ENCODE measurements at places on chromosomes 16 and 17.
A peak's percentile ranks its signal among the peaks of the same experiment; 100 is the strongest.

- no peak for DNase-seq
Observed at GRCh38 chr17:17051380-17051779, 9.1 kb downstream of the MPRIP start.

- no peak for DNase-seq
Observed at GRCh38 chr17:34547453-34548063, 31.8 kb upstream of the TMEM132E start.

DNA sequence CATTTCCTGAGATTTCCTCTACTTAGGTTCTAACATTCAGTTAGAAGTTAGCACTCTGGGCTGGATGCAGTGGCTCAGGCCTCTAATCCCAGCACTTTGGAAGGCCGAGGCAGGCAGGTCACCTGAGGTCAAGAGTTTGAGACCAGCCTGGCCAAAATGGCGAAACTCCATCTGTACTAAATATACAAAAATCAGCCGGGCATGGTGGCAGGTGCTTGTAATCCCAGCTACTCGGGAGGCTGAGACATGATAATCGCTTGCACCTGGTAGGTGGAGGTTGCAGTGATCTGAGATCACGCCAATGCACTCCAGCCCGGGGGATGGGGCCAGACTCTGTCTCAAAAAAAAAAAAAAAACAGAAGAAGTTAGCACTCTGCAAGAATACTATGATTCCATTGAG, 1430.9 kb downstream of the CDH11 start:
- DNase-seq, result no peak

DNA sequence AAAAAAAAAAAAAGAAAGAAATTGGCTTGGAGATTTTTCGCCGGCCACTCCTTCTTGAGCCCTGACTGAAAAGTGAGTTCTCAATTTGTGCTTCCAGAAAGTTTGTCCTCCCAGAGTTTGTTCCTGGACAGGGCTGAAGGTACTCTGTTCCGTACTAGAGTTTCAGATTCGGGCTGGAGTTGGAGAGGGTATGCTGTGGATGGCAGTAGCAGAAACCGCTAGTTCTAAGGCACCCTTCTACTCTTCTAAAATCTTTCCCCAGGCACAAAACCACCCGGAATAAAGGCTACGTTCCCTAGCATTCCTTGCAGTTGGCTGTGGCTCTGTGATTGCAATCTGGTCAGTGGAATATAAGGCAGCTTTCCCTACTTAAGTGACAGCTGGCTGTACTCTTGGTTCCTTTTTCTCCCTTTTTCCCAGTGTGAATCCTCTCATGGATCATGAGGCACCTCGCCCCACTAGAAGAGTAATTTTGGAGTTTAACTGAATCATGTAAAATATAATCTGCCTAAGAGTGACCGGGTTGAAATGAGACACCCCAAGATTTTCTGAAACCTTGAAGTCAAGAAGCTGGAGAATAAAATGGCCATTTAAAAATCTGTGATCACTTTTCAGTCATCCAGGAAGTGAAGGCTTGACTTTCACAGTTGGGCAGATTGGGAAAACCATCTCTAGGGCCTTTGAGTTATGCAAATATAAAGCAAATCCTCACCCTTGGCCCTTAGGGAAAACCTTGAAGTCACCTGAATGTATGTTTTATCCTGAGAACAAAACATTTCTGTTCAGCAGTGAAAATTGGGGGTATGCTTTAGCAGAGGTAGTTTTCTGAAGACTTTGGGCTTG, 901 bp upstream of the HEATR6 start:
- DNase-seq, result no peak

- no peak for DNase-seq
Observed at GRCh38 chr17:76530095-76530723, 7.3 kb downstream of the CYGB start.

DNA sequence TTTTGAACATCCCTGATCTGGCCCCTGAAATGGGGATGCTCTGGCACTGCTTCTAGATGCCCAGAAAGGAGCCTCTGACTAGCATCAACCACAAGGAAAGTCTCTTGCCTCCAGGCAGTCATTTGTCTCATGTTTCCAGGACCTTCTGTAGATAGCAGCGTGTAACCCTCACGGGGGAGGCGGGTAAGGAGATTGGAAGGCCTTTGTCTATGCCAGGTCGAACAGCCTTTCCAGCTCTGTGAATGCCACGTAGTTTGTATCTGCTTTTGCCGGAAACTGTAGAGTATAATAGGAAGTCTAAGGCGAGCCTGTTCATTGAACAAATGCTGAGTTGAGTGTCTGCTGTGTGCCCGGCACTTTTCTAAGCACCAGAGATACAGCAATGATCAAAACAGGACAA, 43.9 kb upstream of the AQP8 start:
- DNase-seq, result no peak

DNA sequence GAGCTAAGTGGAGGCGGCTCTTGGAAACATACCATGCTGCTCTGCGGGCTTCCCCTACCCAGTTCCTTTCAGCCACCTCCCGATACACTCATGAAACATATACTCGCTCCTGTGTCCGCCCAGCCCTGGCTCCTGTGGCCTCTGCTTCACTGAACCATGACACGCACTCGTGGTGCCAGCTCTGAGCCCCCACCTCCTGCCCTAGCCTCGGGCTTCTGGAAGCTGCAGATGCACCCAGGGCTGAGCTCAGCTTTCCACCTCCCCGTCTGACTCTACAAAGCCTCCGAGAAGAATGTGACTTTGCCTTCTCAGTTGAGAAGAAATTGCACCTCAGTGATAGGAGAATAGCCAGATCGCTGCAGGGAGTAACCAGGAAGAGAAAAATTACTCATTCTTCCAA, 11.0 kb downstream of the CALB2 start:
- no peak for DNase-seq

GRCh38 chr17:48701864-48702532, 20.3 kb downstream of the PRAC1 start:
- DNase-seq, result no peak

DNA sequence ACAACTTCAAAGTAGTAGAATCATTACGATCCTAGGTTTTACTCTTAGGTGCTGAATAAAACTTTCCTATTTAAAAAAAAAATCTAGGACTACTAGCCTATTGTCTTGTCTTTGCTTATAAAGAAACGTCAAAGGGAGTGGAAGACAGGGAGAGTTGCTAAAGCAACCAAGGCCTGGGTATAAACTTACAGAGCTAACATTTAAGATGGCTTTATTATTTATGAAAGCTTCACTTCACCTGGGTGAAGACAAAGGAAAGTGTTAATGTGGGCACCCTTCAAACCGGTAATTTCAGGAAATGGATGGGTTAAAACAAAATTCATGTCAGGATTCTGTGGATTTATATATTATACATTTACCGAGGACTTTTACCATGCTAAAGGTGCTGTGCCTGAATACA, 2.5 kb downstream of the DUSP14 start:
- DNase-seq, result no peak

GRCh38 chr17:1227917-1228780, 42.1 kb upstream of the BHLHA9 start:
- DNase-seq, result no peak

DNA sequence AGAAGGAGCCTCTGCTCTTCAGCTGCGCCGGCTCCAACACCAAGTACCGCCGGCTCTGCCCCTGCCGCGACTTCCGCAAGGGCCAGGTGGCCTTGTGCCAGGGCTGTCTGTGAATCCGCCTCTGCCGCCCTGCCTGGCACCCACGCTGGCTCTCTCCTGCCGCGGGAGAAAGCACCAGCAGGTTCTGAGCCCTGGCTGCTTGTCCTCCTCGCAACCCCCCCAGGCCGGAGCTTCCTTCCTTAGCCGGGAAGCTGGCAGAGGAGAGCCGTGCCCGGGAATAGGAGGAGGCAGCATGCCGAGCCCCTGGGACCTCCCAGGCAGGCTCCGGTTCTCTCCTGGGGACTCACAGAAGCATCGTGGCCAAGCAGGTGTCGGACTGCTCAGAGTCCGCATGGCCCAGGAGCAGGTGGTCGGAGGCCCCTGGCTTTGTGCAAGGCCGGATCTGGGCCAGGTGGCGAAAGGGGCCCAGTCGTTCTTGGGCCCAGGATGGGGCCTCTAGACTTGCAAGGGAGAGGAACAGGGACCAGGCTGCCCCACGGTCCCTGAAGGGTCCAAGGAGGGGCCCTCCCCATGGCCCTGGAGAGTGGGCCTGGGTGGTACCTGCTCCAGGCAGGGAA, 80.6 kb downstream of the MGAT5B start:
- DNase-seq, result peak; percentile 7

GRCh38 chr17:41810659-41811548, 845 bp downstream of the P3H4 start:
- no peak for DNase-seq

DNA sequence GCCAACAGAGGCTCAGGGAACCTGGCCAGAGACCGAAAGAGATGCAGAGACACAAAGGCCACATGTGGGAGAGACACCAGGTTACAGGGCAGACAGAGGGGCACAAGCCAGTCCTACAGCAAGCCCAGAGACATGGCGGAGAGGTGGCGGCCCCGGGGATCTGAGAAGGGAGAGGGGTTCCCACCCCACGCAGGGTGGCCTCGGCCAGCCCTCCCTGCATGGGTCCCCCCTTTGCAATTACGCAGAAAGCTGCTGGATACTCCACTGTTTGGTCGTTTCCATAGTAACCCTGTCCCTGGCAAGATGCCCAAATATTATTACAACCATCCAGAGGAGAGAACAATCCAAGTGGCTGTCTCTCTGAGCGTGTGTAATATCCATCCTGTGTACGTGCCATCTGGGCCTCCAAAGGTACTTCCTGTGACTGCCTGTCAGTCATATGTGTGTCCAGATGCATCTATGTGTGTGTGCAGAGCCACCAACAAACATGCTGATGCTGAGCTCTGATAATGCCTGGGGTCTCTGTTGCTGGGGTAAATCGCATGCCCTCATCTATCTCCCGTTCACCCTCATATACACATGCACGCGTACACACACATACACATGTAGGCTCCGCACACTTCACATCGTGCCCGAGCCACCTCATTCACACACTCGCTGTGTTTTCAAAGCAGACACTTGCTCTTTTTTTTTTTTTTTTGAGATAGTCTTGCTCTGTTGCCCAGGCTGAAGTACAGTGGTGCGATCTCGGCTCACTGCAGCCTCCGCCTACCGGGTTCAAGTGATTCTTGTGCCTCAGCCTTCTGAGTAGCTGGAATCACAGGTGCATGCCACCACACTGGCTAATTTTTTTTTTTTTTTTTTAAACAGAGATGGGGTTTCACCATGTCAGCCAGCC, 5.5 kb downstream of the PCGF2 start:
- DNase-seq, result no peak

DNA sequence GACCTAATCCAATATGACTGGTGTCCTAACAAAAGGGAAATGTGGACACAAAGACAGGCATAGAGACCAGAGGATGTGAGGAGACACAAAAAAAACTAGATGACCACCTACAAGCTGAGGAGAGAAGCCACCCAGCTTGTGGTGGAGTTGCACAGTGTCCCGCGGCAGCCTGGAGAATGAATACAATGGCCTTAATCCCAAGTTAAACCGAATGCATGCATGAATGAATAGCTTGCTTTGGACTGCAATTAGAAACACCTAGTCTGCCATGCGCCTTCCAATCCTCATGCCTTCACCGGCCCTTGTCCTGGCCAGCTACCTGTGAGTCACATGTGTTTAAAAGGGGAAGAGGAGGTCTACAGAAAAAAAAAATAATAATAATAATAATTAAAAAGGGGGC, 72.0 kb downstream of the CNGB1 start:
- no peak for DNase-seq

GRCh38 chr16:28494121-28494851, at the start of gene APOBR:
TSS of gene APOBR (plus strand) at chr16:28494643. CDS start at chr16:28494682, 39 bp downstream.
- DNase-seq, result no peak

DNA sequence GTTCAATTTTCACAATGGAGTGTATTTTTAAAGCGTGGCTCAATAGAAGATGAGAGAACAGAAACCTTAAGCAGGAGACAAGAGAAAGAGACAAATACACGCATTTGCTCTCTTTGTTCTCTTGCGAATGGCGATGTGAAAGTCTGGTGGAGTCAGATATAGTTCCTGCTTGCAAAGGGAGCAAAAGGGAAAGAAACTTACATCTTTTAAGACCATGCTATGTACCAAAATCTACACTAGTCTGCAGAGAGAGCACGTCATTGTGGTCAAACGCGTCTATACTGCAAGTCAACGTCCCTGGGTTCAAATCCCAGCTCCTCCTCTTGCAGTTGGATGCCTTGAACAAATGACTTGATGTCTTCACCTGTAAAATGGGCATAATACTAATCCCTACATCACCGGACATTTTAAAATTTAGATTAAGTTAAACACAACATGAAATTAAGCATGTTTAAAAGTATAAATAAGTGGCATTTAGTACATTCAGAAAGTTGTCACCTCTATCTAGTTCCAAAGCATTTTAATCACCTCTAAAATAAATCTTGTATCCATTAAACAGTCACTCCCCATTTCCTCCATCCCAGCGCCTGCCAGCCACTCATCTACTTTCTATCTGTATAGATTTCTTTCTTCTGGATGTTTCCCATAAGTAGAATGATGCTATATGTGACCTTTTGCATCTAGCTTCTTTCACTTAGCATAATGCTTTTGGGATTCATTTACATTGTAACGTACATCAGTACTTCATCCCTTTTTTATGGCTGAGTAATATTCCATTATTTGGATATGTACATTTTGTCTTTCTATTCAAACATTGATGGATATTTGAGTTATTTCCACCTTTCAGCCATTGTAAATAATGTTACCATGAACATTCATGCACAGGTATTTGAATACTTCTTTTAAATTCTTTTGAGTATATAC, 406.9 kb downstream of the TMEM114 start:
- no peak for DNase-seq

DNA sequence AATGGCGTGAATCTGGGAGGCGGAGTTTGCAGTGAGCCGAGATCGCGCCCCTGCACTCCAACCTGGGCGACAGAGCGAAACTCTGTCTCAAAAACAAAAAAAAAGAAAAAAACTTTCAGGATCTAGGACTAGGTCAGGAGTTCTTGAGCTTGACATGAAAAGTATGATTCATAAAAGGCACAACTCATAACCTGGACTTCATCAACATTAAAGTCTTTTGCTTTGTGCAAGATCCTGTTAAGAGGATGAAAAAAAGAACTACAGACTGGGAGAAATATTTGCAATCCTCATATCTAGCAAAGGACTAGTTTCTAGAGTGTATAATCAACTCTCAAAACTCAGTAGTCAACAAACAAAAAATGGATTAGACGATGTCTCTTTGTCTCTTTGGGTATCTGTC, 40.0 kb downstream of the TBC1D16 start:
- no peak for DNase-seq

DNA sequence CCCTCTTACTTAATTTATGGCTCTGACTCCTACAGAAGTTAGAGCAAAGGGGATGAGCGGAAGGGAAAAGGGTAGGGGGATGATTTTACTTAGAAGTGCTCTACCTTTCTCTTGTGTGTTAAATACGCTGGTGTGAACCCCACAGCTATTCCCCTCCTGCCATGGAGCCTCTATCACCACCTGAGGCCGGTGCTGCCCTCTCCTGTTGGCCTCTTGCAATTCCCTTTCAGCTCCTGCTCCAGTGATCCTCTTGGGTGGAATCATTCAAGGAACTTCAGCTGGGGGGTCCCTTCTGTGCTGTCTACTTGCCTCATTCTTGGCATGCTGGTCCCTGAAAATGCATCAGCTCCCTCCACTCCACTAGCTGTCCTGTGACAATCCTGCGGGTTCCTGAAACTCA, 41.8 kb upstream of the CDH8 start:
- no peak for DNase-seq

- no peak for DNase-seq
Observed at GRCh38 chr17:73991260-73991659, 212.2 kb upstream of the RPL38 start.
